ENCODE measurements at places on chromosomes 13 and 19.
A peak's percentile ranks its signal among the peaks of the same experiment; 100 is the strongest.

GRCh38 chr13:60790620-60791019, 393.6 kb downstream of the TDRD3 start:
- no peak for DNase-seq

GRCh38 chr13:34167347-34167746, 349.4 kb downstream of the RFC3 start:
- DNase-seq, result no peak

DNA sequence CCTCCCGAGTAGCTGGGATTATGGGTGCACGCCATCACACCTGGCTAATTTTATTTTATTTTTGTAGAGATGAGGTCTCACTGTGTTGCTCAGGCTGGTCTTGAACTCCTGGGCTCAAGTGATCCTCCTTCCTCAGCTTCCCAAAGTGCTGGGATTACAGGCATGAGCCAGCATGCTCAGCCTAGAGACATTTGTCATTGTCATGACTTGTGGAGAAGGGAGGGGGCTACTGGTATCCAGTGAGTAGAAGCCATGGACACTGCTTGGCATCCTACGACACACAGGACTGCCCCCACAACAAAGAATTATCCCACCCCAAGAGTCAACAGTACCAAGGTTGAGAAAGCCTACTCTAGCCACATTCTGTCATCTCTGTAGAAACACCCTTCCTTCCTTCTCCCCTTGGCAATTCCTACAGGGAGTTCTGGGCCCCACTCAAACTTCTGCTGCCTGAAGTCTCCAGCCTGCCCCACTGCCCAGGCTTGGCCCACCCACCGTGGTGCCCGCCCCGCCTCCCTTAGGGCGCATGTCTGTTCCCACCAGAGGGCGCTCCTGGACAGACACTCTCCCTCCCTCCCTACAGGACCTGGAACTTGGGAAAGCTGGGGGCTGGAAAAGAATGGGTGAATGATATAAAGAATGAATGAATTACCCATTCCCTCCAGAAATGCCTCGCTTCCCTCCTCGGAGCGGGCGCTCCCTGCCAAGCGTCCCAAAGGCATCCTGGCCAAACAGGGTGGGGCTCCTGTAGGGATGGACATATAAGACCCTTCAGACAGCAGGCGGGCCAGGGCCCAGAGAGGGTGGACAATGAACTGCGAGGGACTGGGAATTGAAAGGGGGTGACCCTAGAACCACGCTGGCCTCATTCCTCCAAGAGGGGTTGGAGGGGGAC, 5.5 kb upstream of the EMP3 start:
- DNase-seq, result peak; percentile 69

- no peak for DNase-seq
Observed at GRCh38 chr13:112899281-112900225, 69.5 kb upstream of the MCF2L start.

- no peak for DNase-seq
Observed at GRCh38 chr13:92781965-92782690, 444.5 kb upstream of the GPC6 start.

GRCh38 chr19:31715249-31715945, 366.2 kb upstream of the TSHZ3 start:
- DNase-seq, result no peak

DNA sequence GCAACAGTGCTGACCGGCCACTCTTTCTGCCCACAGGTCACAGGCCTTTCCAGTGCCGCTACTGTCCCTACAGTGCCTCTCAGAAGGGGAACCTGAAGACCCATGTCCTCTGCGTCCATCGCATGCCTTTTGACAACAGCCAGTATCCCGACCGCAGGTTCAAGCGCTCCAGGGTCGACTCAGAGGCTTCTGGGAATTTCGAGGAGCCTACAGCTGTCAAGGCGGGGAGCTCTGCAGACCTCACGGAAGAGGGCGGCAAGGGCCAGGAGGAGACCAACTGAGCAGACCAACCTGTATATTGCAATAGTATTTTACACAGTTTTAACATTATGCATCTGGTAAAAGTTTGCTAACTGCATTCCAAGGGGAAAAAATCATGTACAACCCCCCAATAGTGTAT, 338.5 kb downstream of the ZNF536 start:
- DNase-seq, result no peak

DNA sequence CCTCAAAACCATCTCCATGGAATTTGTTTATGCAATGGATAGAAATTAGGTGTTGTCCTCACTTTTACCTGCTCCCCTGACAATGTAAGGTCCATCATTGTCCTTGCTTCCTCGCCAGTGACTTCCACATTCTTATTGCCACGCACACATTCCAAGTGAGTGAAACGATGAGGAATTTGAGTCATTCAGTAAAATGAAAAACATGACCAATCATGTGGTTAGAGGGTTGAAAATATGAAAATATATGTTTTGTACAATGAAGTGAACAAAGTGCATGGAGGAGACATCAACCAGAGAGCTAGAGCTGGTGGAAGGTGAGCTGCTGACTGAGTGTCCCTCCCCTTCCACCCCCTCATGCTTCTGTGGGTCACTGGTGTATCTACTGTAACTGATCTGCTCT, 91.7 kb downstream of the ATP8A2 start:
- no peak for DNase-seq

DNA sequence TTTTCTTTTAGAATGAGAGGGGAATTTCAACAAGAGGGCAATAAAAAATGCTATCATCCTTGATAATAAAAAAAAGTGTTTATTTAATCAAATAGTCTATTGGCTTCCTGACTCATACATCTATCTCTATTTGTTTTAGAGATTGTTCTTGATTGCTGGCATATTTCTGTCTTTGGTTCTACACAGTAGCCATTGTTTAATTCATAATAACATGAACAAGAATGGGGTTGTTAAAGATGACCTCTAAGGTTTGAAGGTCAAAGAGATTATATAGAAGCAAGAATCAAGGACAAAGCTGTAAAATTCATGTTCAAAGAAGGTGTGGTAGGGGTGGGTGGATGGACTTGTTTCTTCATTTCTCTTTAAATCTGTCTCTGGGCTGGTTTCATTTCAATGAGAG, 166.0 kb upstream of the KLF12 start:
- DNase-seq, result no peak

- DNase-seq, result peak; percentile 53
Observed at GRCh38 chr19:51702103-51702824, 9.1 kb downstream of the SPACA6 start.

GRCh38 chr19:46521241-46521868, 25.7 kb upstream of the PNMA8B start:
- no peak for DNase-seq

GRCh38 chr13:32802159-32802558, 214.1 kb upstream of the KL start:
- no peak for DNase-seq

Measured in globus pallidus (tissue), 1 donor.